ENCODE measurements at places on chromosomes 2 and 18.

GRCh38 chr2:42801381-42801780 lies 9.0 kb upstream of the HAAO start:
- no peak for DNase-seq

- DNase-seq = no peak
Observed at GRCh38 chr2:98857001-98857400, 79.0 kb downstream of the CRACDL start.

GRCh38 chr2:230765611-230766300 lies 53.1 kb downstream of the CAB39 start:
- no peak for DNase-seq

DNA sequence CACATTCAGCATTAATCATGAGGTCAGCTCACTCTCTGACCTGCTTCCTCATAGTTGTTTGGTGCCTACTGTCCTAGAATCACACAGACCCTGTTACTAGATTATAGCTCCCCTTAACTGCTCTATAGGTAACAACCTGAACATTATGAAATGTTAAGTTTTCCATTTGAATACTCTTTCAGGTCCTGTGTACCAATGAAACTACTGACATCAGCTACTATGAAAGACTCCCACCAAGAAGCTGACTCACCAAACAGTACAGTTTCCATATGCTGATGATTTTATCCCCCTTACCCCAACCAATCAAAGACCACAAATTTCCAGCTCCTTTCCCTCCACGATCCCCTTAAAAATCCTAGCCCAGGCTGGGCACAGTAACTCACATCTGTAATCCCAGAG lies 56.3 kb downstream of the SRBD1 start:
- no peak for DNase-seq

DNA sequence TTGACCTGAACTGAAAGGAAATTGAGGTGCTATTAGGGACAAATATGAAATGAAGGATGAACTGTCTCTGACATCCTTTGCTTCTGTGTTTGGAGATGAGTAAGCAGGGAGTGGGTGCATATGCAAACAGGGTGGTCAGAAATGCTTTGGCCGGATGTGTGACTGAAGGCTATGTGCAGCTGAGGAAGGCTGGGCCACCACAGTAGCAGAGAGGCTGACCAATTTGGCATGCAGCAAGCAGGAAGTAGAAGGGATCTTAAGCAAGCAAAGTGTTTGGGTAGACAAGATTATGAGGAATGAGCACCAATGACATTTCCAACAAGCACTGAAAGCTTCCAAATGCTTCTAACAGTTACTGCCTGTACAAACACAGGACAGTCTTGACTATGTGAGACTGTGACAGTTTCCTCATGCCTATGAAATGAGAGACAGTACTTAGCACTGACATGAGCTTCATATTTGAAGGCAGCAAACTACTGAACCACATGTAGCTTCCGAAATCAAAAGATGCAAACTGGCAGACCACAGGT lies 3.3 kb upstream of the ACTR3 start:
- DNase-seq = no peak

DNA sequence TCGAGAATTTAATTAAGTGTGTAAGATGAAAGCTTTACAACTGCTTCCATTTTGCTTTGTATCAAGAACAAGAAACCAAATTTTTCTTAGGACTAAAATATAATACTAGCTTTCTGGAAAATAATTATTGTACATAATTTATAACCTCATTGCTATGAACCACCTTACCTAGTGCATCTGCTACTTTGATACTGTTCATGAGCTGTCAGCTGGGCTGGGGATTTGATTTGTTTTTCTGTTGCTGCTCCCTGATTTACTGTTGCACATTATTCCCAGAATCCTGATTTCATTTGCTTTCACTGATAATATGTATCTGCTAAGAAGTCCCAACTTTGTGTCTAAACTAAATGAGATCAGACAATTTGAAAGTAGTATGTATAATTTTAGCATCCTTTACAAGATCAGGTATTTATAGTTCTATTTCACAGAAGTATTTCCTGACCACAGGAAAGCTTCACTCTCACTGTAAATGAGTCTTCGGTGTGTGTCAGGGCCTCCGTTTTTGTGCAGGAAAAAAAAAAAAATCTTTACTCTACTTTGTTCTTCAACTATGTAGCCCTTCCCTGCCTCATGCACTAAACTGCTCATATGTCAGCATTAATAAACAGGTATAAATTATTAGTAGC lies 105.6 kb upstream of the CCDC150 start:
- no peak for DNase-seq

DNA sequence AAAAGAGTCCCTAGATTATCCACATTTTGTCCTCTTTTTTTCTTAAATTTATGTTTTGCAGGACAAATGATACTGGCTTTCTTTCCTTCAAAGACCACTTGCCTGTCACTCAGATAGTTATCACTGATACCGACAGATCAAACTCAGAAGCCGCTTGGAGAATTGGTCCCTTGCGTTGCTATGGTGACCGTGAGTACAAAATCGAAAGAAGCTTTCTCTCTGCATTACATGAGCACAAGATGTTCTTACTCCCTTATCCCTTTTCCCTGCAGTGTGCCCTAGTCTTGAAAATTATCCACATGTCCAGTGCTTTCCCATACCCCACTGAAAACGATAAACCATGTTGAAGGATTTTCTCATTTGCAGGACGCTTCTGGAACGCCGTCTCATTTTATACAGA lies 738.5 kb downstream of the CNTNAP5 start:
- DNase-seq = peak; percentile 34

GRCh38 chr2:120791962-120792297 lies 56.3 kb downstream of the GLI2 start:
- peak; percentile 72 for DNase-seq

DNA sequence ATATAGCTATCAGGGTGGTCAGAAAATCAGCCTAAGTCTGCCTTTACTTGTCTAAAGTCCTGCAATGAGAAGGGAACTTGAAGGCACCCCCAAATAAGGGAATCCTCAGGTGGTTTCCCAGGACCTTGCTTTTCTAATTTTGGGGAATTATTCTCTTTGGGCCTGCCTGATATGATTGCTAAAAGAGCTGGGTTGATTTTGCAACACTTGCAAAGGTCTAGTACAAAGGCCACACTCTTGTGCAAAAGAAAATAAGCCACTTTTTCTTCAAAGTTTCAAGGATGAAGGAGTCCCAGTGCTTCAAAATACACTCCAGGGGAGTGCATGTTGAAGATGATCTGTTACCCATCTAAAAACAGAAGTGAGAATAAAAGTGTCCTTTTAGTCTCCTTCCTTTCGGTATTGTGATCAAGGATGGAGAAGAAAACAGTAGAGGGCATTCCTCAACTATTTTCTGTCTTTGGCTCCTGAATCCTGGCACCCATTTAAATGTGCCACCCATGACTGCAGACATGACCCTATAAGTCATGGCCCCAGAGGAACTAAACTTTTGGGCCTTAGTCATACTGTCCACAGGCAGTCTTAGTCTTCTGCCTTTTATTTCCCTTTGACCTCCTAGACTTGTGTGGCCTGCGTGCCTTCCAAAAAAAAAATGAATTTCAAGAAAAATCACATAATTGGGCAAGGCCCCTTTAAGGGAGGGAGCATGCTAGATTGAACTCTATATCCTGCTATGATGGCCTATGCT lies 5.1 kb downstream of the SULT1C3 start:
- no peak for DNase-seq

GRCh38 chr2:202541137-202541536 lies 93.6 kb upstream of the FAM117B start:
- DNase-seq = no peak

GRCh38 chr18:66156946-66157687 lies 406.3 kb downstream of the CDH7 start:
- no peak for DNase-seq

- no peak for DNase-seq
Observed at GRCh38 chr2:109400102-109400501, 213.7 kb downstream of the SEPTIN10 start.

DNA sequence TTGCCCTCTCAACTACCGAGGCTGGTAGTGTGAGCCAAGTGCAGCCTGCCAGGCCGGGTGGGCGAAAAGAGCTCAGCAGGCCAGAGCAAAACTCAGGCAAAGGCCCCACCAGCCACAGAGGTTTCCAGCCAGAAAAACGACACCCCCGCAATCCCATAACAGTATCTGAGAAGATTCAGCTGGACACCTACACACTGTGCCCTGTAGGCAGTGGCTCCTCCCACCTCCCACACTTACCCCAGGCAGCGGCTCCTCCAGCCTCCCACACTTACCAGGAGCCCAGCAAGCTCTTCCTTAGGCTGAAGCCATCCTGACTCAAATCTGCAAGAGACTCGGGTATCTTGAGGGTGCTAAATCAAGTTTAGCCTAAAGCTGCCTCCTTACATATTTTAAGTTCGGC lies 15.6 kb upstream of the TMEM18 start:
- no peak for DNase-seq

- no peak for DNase-seq
Observed at GRCh38 chr2:48146552-48146951, 240.3 kb upstream of the FBXO11 start.

DNA sequence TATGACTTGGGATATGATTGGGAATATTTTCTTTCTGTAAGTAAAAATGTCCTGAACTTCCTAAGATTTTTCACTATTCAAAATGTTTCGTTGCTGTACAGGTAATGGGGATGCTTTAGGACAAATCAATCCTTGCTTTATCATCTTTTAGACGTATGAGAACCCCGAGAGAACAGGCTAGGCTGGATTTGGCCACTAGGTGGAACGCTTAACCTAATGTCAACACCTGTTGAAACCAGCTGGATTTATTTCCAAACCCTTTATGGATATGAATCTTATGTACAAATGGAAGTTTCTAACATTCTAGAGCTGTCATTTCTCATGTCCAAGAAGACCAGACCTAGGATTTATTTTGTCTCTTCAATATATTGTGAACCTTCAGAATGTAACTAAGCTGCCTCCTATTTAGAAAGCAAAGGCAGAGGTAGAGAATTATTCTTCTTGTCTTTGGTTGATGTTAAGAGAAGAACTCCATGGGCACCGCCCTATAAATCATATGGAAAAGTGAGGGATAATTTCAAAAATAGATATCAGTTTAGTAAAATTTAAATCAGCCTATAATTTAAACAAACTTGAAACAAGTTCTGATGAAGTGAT lies 96.7 kb downstream of the PMAIP1 start:
- DNase-seq = peak; percentile 71

DNA sequence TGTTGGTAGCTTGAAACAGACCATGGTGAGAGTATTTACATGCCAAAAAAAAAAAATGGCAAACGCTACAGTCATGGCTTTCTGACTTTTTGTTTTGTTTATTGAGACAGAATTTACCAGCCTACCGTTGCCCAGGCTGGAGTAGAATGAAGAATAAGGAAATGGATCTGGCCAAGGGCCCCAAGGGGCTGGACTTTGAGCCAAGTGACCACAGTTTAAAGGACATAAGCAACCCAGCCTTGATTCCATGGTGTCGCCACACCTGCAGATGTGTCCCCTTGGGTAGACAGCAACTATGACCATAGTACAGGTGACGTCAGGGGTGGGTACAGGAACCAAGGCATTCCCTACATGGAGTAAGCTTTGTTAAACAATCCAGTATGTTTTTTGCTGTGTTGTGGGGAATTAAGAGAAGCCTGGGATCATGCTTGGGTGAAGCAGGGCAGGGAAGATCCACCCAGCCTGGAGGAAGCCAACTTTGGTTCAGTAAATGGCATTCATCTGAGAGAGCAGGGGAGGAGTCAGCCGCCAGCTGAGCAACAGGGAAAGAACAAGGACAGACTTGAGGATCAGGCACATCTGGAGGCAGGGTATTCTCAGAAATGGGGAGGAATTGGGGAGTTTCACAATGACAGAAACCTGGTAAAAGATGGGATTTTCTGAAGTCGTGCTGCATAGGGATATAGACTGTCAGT lies 110.3 kb upstream of the SH3BP4 start:
- DNase-seq = no peak

- no peak for DNase-seq
Observed at GRCh38 chr18:2986150-2986865, 26.6 kb downstream of the LPIN2 start.

GRCh38 chr18:14092625-14093306 lies 39.5 kb downstream of the ZNF519 start:
- no peak for DNase-seq

- no peak for DNase-seq
Observed at GRCh38 chr2:134401081-134401497, 147.2 kb downstream of the MGAT5 start.

DNA sequence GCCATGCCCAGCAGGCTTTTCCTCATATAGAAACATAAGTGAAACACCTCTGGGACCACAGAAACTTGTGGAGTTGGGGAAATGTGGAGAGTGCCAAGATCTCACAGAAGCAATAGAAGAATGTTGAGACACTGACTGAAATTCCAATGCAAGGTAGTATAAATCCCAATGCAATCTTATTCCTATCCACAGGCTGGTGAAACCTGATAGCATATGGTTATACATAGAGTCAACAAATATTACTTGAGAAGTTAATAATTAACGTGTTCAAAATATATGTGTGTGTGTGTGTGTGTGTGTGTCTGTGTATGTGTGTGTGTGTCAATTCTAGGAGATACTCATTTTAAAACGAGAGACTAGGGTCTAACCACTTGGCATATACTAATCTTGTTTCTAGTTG lies 776.8 kb upstream of the ACVR2A start:
- no peak for DNase-seq

- no peak for DNase-seq
Observed at GRCh38 chr2:104733226-104733943, 120.5 kb upstream of the POU3F3 start.

GRCh38 chr18:62663731-62664336 lies 51.5 kb upstream of the PHLPP1 start:
- no peak for DNase-seq

- no peak for DNase-seq
Observed at GRCh38 chr2:12455661-12456060, 261.1 kb upstream of the TRIB2 start.

GRCh38 chr2:3010001-3010400 lies 367.6 kb downstream of the EIPR1 start:
- peak; percentile 94 for DNase-seq

DNA sequence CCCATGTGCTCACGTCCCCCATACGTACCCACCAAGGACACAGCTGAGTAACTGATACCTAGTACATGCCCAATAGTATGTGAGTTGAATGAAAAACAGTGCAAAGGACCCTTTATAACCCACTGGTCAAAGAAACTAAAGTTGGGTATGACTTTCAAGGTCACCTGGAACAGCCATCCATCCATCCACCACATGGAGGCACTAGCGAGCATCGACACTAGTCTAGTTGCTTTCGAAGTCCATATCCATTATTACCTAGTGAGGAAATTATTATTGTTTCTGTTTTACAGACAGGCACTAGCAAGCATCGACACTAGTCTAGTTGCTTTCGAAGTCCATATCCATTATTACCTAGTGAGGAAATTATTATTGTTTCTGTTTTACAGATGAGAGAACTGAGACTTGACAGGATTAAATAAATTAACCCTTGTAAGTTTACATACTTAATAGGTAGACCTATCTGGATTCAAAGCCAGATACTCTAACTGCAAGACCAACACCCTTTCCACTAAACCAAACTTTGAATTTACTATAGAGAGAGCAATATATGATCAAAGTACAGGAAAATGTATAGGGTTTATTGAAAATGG lies 233.7 kb downstream of the METTL4 start:
- no peak for DNase-seq

- DNase-seq = peak; percentile 78
Observed at GRCh38 chr2:7014174-7014640, 97.0 kb downstream of the RNF144A start.

- no peak for DNase-seq
Observed at GRCh38 chr18:48845174-48845573, 105.6 kb downstream of the SMAD7 start.

Data from eye (tissue), 1 donor.